ENCODE measurements at places on chromosomes 13 and 19. TPM values are rescaled to one million over a fixed set of nuclear protein-coding genes. Genes with fewer than 3 reads are reported as not detected.

The KCNC3 gene
- total RNA-seq: not detected

The CYSLTR2 gene
- not detected for total RNA-seq

The NBEA gene
- 0.89 TPM for total RNA-seq

The PSG11 gene
- total RNA-seq: not detected

The PGLYRP1 gene
- not detected for total RNA-seq

The FLT3LG gene
- total RNA-seq: 2.4 TPM

The NDFIP2 gene
- total RNA-seq: 17.1 TPM

The ZNF382 gene
- 6.2 TPM for total RNA-seq

The LYPD5 gene
- 0.89 TPM for total RNA-seq

The EGLN2 gene
- total RNA-seq: 67.2 TPM

The RPS28 gene
- 362 TPM for total RNA-seq

All from bronchus fibroblast of lung (primary cell).